H9 (cell line): ENCODE measurements at places on chromosomes 4 and X.
A peak's percentile ranks its signal among the peaks of the same experiment; 100 is the strongest.

DNA sequence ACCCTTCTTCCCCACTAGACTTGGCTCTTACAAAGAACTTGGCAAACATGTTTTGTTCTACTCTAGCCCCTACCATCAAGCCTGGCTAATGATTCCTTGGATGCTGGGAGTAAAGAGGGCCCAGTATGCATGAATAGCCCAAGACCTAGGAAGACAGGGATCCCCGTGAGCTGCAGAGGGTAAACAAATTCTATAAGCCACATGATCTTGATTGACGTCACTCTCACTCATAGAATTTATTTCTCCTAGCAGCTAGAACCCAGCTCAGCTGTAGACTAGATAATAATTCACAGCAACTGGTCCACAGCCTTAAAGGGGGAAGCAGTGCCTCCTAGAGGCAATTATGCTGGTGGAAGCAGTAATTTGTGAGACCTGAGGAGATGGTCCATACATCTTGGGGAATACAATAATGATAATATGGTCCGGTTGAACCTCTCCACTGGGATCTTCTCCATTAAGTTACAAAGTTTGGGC is 16.1 kb upstream of the USO1 start:
- DNase-seq = no peak

DNA sequence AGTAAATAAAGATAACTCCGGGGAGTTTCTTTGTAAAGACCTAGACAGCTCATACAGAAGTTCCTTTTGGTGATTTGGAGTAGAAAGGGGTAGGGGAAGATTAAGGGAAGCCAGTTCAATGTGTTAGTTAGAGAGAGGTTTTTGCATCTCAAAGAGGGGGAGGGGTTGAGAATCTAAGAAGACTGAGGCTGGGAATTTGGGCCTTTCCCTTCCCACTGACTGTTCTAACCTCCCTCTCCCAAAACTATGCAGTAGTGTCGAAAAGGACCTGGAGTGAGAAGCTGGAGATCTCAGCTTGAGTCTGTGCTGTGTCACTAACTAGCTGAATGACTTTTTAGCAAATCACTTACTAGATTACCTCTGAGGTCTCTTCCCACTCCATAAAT is 55.7 kb upstream of the CCDC160 start:
- no peak for DNase-seq

- no peak for DNase-seq
Measured at GRCh38 chr4:75779105-75779757, 54.9 kb downstream of the USO1 start.

DNA sequence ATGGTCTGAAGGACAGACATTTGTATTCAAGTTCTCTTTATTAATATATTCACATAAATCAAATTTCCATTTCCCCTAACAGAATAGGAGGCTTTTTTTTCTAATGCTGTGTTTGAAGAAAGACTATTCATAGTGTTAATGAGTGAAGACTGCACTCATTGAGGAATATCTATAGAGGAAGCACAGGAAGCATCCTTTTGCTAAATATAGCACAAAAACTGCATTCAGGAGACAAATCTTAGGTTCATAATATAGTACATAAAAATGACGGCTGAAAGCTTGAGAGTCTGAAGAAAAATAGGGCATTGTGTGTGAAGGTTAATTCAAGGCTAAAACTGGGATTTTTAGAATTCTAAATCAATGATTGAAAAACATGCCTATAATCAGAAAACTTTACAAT is 50.4 kb upstream of the ANKRD50 start:
- no peak for DNase-seq

- no peak for DNase-seq
Measured at GRCh38 chr4:147853706-147854105, 121.8 kb downstream of the ARHGAP10 start.

- peak; percentile 47 for DNase-seq
Measured at GRCh38 chr4:5750946-5751665, 40.1 kb downstream of the EVC start.
